Activated CD8-positive, alpha-beta memory T cell treated with anti-CD3 and anti-CD28 coated beads for 1 hour (primary cell): ENCODE measurements at places on chromosomes 16 and 17.

GRCh38 chr17:9406046-9406606 is 169.5 kb downstream of the STX8 start:
- DNase-seq, result no peak

GRCh38 chr16:12764813-12765488 is 38.7 kb downstream of the CPPED1 start:
- DNase-seq, result no peak

- DNase-seq, result no peak
These were observed 78.5 kb downstream of the C16orf78 start for GRCh38 chr16:49452108-49452507.

DNA sequence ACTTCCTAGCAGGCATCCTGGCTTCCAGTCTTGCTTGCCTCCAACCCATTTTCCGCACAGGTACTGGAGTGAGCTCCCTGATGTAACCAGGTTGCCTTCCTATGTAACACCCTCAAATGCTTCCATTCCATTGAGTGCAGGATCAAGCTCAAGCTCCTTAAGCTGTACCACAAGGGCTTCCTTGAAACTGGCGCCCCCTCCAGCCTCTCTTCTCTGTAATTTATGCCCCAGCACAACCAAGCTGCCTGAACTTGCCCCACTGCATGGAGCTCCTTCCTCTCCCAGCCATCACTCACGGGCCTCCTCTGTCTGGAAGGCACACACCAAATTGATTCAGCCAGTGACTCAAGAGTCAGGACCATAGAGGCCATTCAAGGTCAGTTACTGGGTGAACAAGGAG is 234.8 kb upstream of the RPL38 start:
- no peak for DNase-seq

- DNase-seq, result no peak
These were observed 22.0 kb downstream of the ABCC1 start for GRCh38 chr16:15971440-15971815.

DNA sequence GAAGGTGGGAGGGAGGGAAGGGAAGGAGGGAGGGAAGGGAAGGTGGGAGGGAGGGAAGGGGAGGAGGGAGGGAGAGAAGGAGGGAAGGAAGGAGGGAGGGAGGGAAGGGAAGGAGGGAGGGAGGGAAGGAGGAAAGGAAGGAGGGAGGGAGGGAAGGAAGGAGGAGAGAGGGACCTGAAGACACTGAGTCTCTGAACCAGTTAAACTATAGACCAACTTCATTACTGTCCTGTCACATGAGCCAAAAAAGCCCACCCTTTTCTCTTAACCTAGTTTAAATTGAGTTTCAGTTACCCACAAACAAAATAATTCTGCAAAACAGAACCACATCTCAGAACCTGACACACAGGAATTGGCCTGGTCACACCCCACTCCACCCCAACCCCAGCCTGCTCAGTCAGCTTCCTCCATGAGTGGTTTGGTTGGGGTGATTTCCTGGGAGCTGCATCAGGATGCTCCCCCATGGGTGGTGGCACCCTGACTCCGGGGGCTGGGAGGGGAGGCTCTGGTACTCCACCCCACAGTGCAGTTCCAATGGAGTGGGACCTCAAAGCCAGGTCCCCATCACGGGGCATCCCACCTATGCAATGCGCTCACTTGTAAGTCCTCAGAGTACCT is 4.7 kb upstream of the PRR29 start:
- DNase-seq, result no peak

DNA sequence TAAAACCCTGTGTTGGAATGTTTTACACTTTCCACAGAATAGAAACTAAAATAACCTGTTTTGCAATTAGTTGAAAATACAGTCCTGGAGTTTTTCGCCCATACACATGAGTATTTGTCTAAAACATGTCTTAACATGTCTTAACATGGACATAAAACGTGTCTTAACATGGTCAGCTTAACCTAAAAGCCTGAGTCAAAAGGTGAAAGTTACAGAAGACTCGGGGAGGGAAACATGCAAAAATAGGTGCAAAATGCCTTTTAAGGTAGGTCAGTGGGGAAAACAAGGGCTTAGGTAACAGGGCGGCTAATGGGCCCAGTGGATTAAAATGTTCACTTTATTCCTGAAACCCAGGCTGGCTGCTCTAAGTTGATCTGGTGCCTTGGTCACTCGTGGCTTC is 56.1 kb upstream of the RBL2 start:
- DNase-seq, result no peak

DNA sequence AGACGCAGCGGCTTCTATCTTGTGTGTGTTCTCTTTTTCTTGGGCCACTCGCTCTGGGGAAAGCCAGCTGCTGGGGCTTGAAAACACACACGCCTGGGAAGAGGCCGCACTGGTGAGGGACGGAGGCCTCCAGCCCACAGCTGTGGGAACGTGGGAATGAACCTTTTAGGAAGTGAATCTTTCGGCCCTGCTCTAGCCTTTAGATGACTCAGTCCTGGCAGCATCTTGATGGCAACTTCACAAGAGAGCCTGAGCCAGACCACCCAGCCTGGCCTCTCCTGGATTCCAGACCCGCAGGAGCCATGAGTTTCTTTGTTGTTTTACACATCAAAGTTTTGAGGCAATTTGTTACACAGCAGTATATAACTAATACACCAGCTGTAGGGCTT is 2.2 kb upstream of the PDPK1 start:
- DNase-seq, result no peak

- no peak for DNase-seq
These were observed 7.8 kb downstream of the HOXB1 start for GRCh38 chr17:48523010-48523409.

- DNase-seq, result no peak
These were observed 378.7 kb upstream of the ZFHX3 start for GRCh38 chr16:73426433-73427160.
